Activated naive CD4-positive, alpha-beta T cell (primary cell): ENCODE measurements at places on chromosomes 4 and X.

DNA sequence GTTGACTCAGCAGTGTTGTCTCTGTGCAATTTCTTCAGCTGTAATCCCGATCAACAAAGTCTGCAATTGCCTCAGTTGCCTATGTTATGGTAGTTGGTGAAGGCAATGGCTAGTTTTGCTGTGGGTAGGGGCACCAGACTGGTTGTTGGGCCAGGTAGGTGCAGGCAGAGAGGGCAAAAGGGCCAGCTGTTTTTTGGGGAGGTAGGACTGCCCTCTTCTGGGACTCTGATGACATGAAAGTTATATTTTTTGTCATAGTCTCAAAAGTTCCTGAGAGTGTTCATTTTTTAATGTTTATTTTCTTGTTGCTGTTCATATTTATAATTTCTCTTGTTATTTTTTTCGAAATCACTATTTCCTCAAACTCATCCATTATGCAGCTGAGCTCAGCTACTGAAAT, 25.1 kb downstream of the DCAF12L2 start:
- no peak for DNase-seq

GRCh38 chr4:1168191-1169101, 3.9 kb downstream of the SPON2 start:
- DNase-seq: no peak

- no peak for DNase-seq
These were observed 41.9 kb upstream of the FAM47B start for GRCh38 chrX:34900691-34901090.

DNA sequence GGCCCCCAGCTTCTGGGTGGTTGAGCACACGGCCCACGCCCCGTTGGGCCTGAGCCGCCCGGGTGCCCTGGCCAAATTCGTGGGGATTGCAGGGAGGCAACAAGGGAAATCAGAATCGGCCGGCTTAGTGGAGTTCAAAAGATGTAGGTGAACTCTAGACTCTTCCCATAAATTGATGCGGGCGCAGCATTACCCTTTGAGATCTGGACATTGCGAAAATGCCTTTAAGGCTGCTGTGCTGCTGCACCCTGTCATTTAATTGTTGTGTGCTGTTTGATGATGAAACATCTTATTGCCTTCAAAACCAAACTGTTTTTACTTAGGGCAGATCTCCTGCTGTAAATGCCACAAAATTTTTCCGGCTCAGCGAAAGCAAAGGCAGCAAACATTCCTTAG, 409 bp upstream of the MPP1 start:
- DNase-seq: no peak

GRCh38 chr4:19227701-19228100, 1024.0 kb upstream of the SLIT2 start:
- DNase-seq: no peak

- DNase-seq: no peak
These were observed 19.2 kb downstream of the PI4K2B start for GRCh38 chr4:25253071-25253445.

- DNase-seq: no peak
These were observed 57.2 kb downstream of the NHS start for GRCh38 chrX:17432158-17432557.

GRCh38 chr4:38166768-38167167, 206.6 kb downstream of the PTTG2 start:
- no peak for DNase-seq

GRCh38 chr4:184802697-184803015, 23.1 kb downstream of the ACSL1 start:
- DNase-seq: no peak

- no peak for DNase-seq
These were observed 43.5 kb upstream of the ZNF330 start for GRCh38 chr4:141177171-141177570.

DNA sequence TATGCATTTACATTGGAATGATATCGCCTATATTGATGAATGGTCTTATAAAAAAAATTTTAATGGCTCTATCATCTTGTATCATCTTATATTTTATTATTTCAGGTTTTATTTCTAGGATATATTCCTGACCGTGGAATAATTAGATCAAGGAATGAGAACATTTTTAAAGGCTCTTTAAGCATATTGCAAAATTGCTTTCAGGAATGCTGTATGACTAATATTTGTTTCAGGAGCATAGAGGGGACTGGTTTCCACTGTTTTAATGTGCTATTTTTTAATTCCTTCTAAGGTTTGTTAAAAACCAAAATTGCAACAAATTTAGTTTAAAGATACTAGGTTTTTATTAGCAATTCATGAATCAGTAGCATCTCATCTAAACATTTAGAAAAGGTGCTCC, 120.2 kb downstream of the BMPR1B start:
- DNase-seq: no peak

DNA sequence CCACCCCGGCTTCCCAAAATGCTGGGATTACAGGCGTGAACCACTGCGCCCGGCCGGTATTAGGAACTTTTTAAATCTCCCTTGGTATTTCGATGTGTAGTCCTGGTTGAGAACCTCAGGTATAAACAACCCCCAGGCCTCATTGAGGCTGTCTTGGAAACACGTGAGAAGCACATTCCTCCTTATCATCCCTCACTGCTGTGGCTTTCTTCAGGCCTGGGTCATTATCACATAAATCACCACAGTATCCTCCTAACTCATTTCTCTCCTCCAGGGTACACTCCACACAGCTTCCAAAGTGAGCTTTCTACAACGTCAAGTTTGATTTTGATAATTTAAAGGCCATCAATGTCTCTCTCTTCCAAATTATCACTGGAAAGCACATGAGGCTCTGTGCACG, 198.2 kb downstream of the DCHS2 start:
- no peak for DNase-seq

DNA sequence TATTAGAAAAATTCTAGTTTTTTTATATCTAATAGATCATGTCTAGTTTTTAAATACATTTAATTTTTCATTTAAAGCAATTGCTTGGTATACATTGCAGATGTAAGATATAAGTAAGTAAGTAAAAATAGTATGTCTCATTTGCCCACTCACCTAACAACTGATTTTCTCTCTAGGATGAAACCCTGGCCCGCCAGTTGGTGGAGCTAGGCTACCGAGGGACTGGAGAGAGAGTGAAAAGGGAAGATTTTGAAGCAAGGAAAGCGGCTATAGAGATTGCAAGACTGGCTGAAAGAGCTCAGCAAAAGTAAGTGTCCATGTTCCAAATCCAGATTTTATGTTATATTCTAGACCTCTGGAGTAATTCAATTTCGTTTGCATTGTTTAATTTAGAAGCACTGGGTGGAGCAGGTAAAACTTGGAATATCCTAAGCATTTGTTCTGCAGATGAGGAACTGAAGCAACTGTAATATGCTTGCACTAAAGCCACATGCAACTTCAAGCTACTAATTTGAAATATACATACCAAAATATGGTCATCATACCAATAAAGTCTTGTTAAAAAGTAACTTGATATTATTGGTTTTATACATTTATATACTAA, 27.1 kb downstream of the CFAP299 start:
- DNase-seq: peak; percentile 34

DNA sequence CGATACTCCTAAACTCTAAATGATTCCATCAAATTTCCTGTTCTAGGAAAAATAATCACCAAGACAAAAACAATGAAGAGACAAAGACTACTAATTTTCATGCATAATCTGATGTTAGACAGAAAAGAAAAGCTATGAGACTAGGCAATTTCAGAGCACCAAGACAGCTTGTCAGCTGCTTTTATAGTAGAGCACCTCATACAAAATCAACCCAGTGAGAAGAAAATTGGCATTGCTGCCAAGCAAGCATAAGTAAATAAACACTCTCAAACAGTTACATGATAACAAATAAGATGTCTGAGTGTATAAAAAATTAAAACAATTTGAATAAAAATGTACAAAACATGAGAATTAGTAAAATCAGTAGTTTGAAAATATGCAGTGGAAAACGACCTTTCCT, 1544.6 kb downstream of the C4orf33 start:
- no peak for DNase-seq

DNA sequence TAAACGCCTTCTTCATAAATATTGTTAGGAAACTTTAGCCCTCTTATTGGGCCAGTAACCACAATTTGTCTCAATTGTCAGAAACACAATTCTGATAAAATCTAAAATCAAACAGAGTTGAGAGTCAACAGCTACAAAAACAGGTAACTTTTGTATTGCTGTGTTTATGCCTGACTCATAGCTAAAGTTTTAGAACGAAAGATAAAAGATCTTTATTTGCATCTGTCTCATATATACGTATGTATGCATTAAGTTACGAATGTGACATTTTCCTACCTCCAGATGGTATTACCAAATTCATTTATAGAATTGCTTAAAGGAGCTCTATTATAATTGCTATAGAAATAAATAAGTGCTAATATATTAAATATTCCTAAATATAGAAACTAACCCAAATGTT, 887.9 kb upstream of the NDST4 start:
- DNase-seq: no peak

DNA sequence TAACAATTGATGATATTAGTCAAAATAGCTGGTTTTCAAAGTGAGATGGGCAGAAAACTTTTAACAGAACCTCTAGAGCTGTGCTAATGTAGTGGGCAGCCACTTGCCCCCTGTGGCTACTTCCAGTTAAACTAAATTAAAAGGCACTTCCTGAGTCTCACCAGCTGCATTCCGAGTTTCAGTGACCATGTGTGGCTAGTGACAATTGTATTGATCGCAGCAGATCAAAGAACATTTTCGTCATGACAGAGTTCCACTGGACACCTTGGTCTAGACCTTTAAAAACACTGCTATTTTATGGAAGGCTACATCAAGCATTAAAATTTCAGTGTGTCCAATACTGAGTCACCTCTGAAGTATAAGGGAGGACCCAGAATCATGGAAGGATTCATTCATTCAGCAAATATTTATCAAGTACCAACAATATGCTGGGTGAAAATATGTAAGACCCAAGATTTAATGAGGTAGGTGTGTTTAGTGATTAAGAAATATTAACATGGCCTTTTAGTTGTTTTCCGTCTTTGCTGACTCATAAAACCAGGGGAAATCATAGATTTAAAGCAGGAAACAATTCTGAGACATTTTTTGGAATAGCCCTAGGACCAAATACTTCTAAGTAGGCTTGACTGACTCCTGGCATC, 5.1 kb upstream of the FAT1 start:
- no peak for DNase-seq

- no peak for DNase-seq
These were observed 1449.6 kb downstream of the C4orf33 start for GRCh38 chr4:130545596-130545995.

- DNase-seq: no peak
These were observed at the start of gene DRP2 for GRCh38 chrX:101219116-101219863. Gene DRP2, plus strand, starts transcription at chrX:101219786. Its CDS starts 11,862 bp downstream, at chrX:101231648.

- no peak for DNase-seq
These were observed 166.8 kb upstream of the NR3C2 start for GRCh38 chr4:148608968-148609367.

DNA sequence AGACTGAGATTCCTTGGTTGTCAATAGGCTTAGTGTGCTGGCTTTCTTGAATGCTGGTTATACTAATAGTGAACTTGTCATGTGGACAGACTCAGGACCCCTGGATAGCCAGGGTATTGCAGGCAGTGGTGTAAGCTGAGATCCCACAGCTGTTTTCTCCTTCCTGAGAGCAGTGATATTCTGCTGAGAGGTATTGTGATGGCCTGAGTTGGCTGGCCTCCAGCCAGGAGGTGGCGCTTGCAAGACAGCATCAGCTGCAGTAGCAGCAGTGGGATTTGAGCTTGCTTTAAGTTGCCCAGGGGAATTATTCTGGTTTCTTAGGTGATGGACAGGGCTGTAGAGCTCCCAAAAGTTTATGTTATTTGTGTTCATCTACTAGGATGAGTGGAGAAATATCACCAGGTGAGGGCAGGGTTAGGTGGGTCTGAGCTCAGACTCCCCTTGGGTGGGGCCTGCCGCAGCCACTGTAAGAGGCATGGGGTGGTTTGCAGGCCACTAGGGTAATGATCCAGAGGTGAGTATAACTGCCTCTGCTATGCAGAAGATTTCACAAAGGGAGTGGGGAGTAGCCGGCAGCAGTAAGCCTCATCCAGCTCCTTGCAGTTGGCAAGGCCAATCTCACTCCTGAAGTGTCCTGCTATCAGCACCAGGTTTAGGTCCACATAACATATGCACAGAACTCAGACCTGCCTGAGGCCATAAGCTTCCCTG, 66.2 kb downstream of the IL15 start:
- DNase-seq: no peak

GRCh38 chr4:173318648-173319211, 15.4 kb downstream of the HMGB2 start:
- DNase-seq: no peak

DNA sequence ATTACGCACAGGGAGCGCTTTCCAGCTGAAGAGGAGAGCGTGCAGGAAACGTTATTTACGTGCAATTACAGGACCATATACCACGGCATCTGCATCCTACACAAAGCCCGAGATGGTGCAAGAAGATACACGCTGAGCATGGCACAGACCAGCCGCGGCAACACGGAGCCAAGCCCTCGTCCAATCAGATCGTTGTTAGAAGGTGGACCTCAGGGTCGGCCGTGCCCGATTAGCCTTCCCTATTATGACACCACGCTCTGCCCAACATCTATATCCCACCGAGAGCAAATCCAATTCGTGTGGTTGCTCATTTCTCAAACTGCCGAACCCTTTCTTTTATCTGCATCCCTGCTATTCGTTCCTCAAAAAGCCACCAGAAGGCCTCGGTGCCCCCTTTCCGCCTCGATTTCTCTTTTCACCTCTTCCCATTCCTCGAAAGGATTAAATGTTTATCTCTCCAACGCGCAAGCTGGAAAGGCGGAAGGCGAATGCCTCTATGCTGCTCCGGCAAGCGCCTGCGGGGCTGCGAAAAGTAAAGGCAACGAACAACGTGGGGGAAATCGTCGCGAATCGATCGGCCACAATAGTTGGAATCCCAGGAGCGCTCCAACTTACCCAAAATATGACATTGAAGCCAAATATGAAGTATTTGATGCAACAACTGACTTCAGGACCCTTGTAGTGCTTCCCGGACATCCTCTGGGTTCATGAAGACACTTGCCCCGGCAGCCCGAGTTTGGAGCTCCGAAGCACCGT, 702 bp downstream of the TSPAN5 start:
- no peak for DNase-seq

GRCh38 chrX:31670245-31670644, 598.4 kb upstream of the FTHL17 start:
- no peak for DNase-seq

GRCh38 chrX:46572340-46572936, 1.1 kb upstream of the CHST7 start:
- DNase-seq: no peak

GRCh38 chr4:112923516-112923915, 125.9 kb upstream of the ANK2 start:
- DNase-seq: no peak

GRCh38 chrX:125532411-125533089, 212.9 kb downstream of the TEX13C start:
- no peak for DNase-seq

GRCh38 chrX:118497180-118497818, 1.7 kb downstream of the DOCK11 start:
- no peak for DNase-seq

DNA sequence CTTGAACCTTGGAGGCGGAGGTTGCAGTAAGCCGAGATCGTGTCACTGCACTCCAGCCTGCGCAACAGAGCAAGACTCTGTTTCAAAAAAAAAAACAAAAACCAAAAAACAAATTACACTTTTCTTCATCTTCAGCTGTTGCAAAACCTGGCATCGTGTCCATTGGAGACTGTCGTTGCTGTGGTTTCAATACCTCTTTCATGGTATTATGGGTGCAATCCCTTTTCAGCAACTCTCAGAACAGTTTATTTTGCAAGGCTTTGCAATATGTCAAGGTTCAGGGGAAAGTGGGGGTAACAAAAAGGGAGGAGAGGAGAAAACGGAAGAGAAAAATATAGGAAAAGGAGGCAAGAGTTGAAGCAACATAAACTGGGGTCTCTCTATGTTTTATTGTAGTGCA, 40.8 kb downstream of the ARSD start:
- DNase-seq: no peak
